ENCODE measurements at places on chromosomes 6 and 20. TPM values are rescaled to one million over a fixed set of nuclear protein-coding genes. Genes with fewer than 3 reads are reported as not detected.

DPPA5 gene
- not detected for total RNA-seq

TFAP2A gene
- 29.4 TPM for total RNA-seq

PSORS1C2 gene
- total RNA-seq, result not detected

APOBEC2 gene
- total RNA-seq, result not detected

MTHFD1L gene
- total RNA-seq, result 17.5 TPM

DNA sequence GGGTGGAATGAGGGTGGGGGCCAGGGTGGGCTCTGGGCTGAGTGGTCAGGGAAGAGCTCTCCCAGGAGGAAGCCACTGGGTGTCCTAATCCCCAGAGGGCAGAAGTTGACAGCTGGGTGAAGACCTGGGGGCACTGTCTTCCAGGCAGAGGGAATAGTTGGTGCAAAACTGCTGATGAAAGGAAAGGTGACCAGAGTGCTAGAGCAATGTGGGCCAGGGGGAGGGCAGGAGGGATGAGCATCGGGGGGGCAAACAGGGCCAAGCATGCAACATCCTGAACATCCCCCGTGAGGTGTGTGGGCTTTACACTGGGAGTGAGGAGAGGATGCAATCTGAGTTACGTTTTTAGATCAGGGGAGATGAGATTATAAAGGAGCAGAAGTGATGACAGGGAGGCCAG lies 97.8 kb downstream of the NOL4L start:
- no peak for DNase-seq

- no peak for DNase-seq
These were observed 14.4 kb upstream of the FAM217A start for GRCh38 chr6:4093288-4093687.

DNA sequence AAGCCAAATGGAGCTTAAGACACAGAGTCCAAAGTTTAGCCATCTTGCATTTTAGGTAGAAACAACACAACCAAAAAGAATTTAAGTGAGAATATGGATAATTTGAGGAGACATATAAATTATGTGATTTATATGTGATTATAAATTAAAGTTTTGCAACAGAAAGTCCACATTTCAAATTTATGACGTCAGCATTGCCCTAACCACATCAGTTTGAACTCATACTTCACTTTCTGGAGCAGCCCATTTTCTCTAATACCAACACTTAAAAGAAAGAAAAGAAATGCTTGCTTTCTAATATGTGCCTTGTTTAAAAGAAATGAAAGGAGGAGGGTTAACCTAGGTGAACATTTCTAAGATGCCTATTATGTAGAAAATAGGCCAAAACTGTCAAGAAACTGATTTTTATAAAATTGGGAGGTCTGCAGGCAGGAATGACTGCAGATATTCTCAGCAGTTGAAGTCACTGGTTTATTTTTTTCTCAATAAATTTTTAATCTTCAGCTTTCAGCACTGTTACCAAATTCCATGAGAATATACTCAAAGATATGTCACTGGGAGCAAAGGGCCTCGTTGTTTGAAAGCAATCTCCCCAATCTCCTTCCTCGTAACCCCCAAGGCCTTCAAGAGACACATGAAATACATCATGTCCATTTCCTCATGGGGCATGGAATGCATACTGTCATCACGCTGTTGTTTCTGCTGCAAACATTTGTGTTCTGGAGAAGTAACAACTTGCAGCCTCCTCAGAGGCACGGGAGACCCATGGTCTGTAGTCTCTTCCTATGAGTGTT lies 137.8 kb downstream of the SOD2 start:
- DNase-seq, result no peak

- DNase-seq, result peak; percentile 25
These were observed 75.9 kb upstream of the PMEPA1 start for GRCh38 chr20:57785720-57786119.

DNA sequence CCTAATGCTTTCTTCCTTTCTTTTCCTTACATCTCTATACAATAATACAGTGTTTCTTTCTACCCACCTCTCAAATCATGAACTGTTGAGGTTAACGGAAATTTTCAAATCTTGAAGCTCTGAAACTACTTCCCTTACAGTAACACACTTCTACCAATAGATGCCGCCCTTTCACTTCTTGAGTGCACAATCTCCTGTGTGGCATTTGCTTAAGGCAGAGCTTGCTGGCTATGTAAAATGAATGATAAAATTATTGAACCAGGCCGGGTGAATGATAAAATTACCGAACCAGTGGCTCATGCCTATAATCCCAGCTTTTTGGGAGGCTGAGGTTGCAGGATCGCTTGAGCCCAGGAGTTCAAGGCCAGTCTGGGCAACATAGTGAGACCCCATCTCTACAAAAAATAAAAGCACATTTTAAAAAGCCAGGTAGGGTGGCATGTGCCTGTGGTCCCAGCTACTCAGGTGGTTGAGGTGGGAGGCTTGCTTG lies 56.8 kb downstream of the KCNS1 start:
- DNase-seq, result peak; percentile 90

- no peak for DNase-seq
These were observed 51.5 kb upstream of the EPB41L1 start for GRCh38 chr20:36102809-36103596.

DNA sequence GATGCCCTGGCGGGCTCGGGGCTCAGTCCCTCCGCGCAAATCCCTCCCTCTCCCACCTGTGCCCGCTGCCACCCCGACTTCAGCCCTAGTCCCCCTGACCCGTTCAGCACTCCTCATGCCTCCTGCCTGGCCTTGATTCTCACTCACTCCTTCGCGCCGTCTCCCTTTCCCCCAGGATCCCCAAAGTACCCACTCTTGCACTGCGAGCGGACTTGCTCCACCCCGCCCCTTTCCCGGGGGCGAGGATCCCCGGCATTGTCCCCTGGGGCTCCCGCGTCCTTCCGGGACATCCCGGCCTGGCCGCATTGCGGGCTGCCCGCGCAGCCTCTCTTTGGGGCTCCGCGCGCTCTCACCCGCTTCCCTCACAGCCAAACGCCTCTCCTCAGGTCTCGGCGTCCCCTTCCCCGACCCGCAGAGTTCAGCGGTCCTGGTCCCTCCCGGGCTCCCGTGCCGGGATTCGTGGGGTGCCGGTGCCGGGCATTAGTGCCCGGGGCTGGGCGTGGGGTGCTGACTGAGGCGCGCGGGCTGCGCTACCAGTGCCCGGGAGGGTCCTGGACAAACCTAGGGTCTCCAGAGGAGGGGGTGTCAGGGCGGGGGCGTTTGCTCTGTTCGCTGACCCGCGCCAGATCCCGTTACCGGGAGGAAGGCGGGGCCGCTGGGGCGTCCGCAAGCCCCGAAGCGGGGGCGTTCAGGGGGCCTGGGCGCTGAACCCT lies 45.5 kb upstream of the SUPT3H start:
- DNase-seq, result no peak

DNA sequence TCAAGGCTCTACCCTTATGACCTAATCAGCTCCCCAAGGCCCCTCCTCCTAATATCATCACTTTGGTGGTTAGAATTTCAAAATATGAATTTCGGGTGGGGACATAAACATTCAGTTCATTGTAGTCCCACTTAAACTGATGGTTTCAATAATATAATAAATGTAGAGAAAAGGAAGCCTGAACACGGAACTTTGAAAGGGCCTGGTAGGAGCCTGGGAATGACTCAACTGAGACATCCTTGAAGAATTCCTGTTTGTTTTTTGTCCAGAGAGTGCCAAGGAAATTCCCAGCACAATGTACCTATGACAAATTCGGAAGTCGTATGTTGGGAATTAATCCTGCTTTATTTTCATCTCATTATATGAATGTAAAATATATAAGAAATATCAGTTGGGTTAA lies 457.9 kb downstream of the PLCB1 start:
- DNase-seq, result peak; percentile 49

- no peak for DNase-seq
These were observed 498.2 kb upstream of the CITED2 start for GRCh38 chr6:139872665-139873064.

DNA sequence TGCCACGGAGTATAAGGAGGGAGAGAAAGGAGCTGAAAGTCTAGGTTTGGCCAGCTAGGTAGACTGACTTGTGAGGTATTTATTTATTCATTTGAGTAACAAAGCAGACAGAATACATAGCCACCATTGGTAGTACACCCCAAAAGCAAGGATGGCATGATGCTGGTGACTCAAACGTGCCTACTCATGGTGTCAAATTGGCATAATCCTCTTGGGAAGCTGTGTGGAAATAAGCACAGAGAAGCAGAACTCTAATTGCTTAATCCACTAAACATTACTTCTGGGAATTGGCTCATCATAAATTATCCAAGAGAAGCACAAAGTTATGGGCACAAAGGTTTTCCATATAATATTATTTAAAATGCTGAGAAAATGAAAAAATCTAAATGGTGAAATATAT lies 2.5 kb downstream of the DEFB132 start:
- DNase-seq, result no peak

GRCh38 chr20:36644706-36645095 lies 1.3 kb downstream of the SLA2 start:
- DNase-seq, result no peak

DNA sequence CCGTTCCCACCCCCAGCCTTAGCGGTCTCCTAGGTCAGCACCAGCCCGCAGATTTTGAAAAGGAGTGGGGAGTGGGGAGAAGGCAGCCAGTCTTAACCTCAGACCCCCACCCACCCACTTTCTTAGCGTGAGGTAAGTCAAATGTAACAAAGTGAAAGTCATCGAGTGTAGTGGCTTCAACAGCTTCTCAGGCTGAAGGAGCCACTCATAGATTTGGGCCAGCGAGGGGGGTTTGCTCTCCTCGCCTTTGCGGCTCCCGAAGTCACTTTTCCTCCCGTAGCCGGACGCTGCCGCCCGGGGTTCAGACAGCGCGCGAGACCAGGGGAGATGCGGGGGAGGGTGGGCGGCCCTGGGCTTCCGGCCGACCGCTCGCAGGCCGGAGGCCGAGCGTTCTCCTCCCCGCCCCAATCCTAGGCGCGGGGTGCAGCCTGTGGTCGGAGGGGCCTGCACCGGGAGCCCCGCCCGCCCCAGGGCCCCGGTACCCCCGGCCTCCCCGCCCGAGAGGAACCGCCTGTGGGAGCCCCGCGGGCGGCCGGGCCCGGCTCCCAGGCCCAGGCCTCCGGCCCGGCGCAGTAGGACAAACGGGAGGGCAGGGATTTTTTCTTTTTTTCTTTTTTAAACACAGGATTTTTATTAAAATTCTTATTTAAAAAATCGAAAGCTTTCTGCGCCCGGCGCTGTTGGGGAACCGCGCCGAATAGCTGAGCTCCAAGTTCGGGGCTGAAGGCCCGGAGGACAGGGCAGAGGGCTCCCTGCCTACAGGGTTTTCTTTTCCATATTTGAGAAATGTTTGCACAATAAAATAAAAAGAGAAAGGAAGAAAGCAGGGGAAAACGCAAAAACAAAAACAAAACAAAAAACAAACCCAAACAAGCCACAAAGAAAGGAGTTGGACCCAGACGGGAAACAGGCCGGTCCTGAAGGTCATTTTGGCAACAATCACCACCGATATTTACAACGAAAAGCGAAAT lies 3.2 kb downstream of the NKX2-2 start:
- DNase-seq, result no peak

DNA sequence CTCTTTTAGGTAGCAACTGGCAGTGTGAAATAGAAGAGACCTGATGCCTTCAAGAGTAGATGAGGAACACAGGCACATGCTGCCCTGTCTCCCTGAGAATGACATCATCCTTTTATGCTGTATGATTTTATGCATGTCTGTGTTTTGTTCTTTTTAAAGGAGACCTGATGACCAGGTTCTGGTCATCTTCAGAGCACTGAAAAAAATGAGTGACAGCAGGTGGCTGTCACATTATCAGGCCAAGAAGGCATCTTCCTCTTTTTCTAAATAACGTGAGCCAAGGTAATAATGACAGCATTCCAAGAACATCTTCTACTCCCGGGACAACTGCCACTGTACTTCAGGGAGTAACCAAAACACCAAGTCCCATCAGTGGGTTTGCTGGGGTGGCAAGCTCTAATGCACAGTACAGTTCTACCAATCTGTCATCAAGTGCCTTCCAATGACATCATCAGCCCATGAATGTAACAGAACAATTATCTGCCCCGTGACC lies 28.9 kb downstream of the CNKSR3 start:
- DNase-seq, result no peak

DNA sequence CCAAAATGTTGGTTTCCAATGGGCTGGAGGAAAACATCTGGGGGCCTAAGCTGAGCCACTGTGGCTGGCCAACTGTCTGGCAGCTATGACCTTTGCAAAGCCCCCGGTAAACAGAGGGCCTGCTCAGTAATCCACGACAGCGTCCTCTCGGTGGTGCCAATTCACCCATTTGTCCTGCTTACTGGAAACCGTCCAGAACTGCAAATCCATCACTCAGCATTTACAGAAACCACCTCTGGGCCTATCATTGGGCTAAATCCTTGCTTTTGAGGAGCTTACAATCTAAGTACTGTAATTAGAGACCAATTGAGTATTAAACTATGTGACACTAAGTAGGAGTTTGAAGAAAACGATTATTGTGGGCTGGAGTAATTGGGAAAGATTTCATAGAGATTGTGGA lies 31.0 kb downstream of the ADAT2 start:
- DNase-seq, result no peak

DNA sequence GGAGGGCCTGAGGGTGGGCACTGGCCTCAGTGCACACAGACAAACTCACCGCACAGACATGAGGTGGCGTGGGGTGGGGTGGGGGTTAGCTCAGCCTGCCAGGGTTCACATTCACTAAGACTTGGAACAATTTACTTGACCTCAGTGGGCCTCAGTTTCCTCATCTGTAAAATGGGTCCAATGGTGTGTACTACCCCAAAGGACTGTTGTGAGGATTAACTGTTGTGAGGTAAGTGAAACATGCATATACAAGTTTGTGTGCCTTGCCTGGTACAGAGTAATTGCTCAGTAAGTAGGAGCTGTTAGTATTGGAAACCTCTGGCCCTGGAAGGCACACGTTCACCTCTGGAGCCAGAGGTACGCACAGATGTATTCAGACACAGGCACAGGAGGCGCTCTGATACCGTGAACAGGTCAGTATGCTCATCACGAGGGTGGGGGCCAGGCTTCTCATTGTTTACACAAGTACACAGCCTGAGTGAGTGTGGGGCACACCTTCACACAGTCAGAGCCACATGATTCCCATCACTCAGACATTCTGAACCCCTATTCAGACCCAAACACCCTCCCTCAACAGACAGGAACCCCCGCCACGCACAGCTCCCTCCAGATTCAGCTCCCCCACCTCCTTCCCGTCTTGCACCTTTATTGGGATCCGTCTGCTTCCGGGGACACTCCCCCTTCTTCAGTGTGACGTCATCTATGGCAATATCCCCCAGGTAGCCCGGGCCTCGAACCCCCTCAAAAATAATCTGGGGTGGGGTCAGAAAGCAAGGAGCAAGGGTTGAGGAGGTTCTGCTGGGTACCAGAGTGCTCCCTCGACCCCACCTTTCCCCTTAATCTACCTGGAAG lies 59.9 kb downstream of the MDGA1 start:
- no peak for DNase-seq

GRCh38 chr20:62922451-62922921 lies 3.8 kb downstream of the DIDO1 start:
- no peak for DNase-seq

- DNase-seq, result no peak
These were observed 325.7 kb downstream of the TBC1D32 start for GRCh38 chr6:121008553-121008952.

GRCh38 chr6:116074732-116075390 lies 14.2 kb upstream of the FRK start:
- DNase-seq, result peak; percentile 6

Data from PC-3 (cell line).